ENCODE measurements at places on chromosomes 11 and 22. TPM values are rescaled to one million over a fixed set of nuclear protein-coding genes. Genes with fewer than 3 reads are reported as not detected.

DNA sequence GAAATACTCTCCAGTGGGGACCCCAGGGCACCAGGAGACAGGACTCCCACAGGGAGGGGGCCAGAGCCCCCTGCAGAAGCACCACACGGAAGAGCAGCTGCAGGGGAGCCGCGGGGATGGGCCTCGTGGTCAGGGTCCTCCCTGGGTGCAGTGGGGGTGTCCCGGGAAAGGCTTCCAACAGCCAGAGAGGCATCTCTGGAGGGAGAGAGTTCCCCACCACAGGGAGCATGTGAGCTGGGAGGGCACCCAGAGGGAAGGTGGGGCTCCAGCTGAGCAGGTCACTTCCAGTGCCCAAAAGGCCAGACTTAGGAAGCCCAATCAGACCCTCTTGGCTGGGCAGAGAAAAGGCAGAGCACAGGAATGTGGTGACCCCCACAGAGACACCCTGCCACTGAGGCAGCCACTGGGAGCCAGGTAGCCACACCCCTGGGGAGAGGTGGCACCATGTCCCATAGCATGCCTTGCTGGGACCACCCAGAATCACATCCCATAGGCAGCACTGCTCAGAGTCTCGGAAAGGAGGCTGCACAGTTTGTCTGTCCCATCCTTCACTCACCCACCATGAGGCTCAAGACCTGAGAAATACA lies 49.9 kb upstream of the LMO1 start:
- peaks cover 5% of the 10 kb centered on the region for H3K27me3 ChIP-seq
- H3K4me3 ChIP-seq: no peak overlapping the region
- no peaks in the 10 kb centered on the region for H3K36me3 ChIP-seq
- H3K27ac ChIP-seq: no peak overlapping the region
- no peaks in the 10 kb centered on the region for H3K4me1 ChIP-seq

GRCh38 chr11:64880240-64881001 lies 2.0 kb upstream of the EHD1 start:
- no peaks in the 10 kb centered on the region for H3K36me3 ChIP-seq
- H3K4me3 ChIP-seq: no peak overlapping the region
- H3K27me3 ChIP-seq: no peaks in the 10 kb centered on the region
- H3K4me1 ChIP-seq: peaks cover 41% of the 10 kb centered on the region

GRCh38 chr22:32874976-32875375 lies 73.5 kb downstream of the TIMP3 start:
- no peak overlapping the region for H3K27ac ChIP-seq
- H3K27me3 ChIP-seq: peaks cover 9% of the 10 kb centered on the region
- no peak overlapping the region for H3K4me3 ChIP-seq
- no peak for DNase-seq

- peak overlapping the region; percentile 99 for H3K4me3 ChIP-seq
- DNase-seq: peak; percentile 90
- peak overlapping the region; percentile 37 for H3K27ac ChIP-seq
- H3K27me3 ChIP-seq: no peaks in the 10 kb centered on the region
- H3K4me1 ChIP-seq: peaks cover 12% of the 10 kb centered on the region
Observed at GRCh38 chr22:41799486-41800347, 762 bp upstream of the CCDC134 start.

GRCh38 chr11:12581923-12582322 lies 92.3 kb upstream of the TEAD1 start:
- H3K4me1 ChIP-seq: peaks cover 11% of the 10 kb centered on the region
- peak overlapping the region; percentile 66 for H3K27ac ChIP-seq
- DNase-seq: peak; percentile 82
- no peaks in the 10 kb centered on the region for H3K27me3 ChIP-seq
- no peak overlapping the region for H3K4me3 ChIP-seq

DNA sequence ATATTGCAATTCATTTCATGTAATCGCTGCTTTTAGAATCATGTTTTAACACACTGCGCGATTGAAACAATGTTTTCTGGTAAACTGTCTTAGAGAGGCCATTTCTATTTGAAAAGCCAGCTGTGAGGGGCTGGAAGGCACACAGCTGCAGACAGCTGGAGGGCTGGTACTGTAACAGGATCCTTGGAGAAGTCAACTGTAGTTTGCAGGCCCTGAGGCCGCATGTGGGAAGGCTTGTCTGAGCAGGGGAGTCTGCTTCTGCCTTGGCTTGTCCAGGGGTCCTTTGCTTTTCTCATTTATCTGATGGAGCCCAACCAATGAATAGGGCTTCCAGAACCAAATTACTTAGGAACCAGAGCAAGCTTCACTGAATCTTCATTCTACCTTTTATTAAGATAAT lies 313.5 kb downstream of the BLID start:
- no peak overlapping the region for H3K4me3 ChIP-seq
- H3K27me3 ChIP-seq: no peaks in the 10 kb centered on the region
- H3K27ac ChIP-seq: no peak overlapping the region
- no peak for DNase-seq

GRCh38 chr11:90176069-90176468 lies 41.6 kb downstream of the NAALAD2 start:
- no peaks in the 10 kb centered on the region for H3K4me1 ChIP-seq
- no peaks in the 10 kb centered on the region for H3K27me3 ChIP-seq
- no peak for DNase-seq
- H3K4me3 ChIP-seq: no peak overlapping the region
- no peak overlapping the region for H3K27ac ChIP-seq

DNA sequence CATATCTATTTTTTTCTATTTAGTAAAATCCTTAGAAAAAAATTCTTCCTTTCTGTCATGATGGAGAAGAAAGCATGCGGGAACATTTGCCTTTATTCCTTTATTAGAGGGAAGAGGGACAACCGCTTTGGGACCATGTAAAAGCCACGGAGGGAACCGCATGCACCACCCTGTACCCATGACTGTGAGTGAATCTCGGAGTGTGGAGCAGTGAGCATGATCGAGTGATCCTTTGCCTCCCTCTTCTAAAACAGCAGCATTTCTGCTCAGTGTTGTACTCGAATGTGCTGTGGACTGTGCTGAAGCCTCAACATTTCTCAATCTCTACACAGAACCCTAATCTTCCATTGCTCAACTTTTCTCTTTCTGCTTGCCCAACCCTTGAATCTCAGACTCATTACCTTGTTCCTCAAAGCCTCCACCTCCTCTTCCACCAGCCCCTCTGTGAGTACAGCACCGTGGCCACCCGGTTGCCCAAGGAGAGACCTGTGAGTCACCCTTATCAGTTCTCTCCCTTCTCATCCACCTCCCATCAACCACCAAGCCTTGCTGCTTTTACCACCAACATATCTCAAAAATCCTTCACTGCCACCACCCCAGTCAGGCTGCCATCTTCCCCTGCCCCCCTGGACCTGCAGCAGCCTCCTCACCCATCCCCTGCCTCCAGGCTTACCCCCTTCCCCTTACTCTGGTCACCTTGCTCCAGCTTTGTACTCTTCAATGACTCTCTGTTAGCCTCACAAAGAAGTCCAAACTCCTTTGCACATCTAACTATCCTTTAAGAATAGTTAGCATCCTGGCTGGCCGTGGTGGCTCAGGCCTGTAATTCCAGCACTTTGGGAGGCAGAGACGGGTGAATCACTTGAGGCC lies 103.1 kb downstream of the NAT10 start:
- DNase-seq: peak; percentile 52
- no peak overlapping the region for H3K27ac ChIP-seq
- no peak overlapping the region for H3K4me3 ChIP-seq
- H3K27me3 ChIP-seq: no peaks in the 10 kb centered on the region

DNA sequence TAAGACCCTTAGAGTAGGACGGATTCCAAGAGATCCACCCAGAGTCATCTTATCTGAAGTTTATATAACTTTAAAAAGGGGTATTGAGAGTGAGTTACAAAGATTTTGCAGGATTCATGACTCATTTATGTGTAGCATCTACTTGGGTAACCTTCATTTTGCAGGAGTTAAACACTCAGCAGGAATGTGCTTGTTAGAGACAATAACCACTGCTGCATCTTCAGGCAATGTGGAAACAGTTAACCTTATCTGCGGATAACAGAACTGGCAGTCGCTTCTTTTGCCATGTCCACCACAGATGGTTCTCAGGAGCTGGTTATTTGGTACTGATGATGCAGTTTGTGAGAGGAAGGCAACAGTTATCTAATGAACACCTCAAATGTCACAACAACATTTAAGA lies 417.9 kb upstream of the DDI1 start:
- no peaks in the 10 kb centered on the region for H3K36me3 ChIP-seq
- no peak overlapping the region for H3K27ac ChIP-seq
- H3K4me1 ChIP-seq: peaks cover 12% of the 10 kb centered on the region
- DNase-seq: peak; percentile 3

- DNase-seq: no peak
- H3K27me3 ChIP-seq: no peaks in the 10 kb centered on the region
- H3K4me1 ChIP-seq: no peaks in the 10 kb centered on the region
- no peaks in the 10 kb centered on the region for H3K36me3 ChIP-seq
- H3K27ac ChIP-seq: no peak overlapping the region
Observed at GRCh38 chr11:133898770-133899115, 53.4 kb upstream of the SPATA19 start.

GRCh38 chr11:44361813-44362212 lies 51.9 kb upstream of the ALX4 start:
- H3K27ac ChIP-seq: no peak overlapping the region
- no peak overlapping the region for H3K4me3 ChIP-seq

DNA sequence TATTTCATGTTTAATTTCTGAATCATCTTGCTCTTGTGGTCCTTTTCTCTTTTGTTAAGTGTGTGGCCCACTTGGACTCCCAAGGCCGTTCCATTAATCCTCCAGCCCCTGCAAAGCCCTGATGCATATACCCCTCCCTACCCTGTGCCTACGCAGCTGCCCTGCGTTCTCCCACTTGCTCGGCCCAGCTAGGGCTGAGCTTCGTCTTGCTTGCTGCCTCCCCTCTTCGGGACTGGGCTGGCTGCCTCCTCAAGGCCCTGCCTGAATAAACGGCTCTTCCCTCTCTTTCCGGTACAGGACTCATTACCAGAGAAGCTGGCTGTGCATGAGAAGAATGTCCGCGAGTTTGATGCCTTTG lies 28.5 kb downstream of the ARHGAP1 start:
- H3K4me3 ChIP-seq: no peak overlapping the region
- no peak for DNase-seq
- H3K27me3 ChIP-seq: no peaks in the 10 kb centered on the region
- H3K36me3 ChIP-seq: peaks cover 59% of the 10 kb centered on the region
- H3K27ac ChIP-seq: no peak overlapping the region

DNA sequence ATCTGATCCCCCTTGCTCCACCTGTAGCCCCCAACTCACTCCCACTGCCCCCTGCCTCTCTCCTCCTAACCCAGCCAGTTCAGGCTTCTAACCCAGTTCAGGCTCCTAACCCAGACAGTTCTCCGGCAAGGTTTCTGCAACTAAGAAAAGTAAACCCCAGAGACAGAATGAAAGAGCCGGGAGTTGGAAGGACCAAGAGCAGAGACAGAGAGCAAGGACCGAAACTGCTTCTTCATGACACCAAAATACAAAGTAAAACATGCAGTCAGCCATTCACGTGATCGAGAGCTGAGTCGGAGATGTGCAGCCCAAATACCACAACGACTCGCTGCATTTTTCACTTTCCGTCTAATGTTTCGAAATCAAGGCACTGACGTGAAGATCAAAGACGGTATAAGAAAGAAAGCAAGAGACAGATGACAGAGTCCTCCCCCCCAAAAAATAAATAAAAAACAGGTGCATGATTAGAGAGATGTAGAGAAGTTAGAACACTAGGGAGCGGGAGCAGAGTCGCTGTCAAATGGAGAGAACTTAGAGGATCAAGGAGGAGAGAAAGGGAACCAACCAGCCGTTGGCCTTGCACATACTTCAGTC lies 884 bp downstream of the IL10RA start:
- peaks cover 26% of the 10 kb centered on the region for H3K27me3 ChIP-seq
- no peak for DNase-seq
- H3K27ac ChIP-seq: no peak overlapping the region
- H3K36me3 ChIP-seq: no peaks in the 10 kb centered on the region
- no peak overlapping the region for H3K4me3 ChIP-seq

DNA sequence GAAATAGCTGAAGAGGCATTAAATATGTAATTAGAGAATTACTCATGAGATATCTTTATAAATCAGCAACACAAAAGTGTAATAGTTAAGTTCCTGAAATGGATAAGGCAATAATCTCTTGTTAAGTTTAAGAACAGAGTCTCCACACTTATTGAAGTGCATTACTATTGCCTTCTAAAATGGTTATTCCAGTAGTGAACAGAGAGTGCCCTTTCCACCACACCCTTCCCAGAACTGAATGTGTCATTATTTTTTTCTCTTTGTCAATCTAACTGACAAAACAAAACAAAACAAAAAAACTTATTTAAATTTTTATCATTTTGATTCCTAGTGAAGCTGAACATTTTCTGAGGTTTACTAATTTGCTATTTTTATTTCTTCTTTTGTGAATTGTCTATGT lies 9.2 kb upstream of the PRRG4 start:
- no peak overlapping the region for H3K27ac ChIP-seq
- H3K4me1 ChIP-seq: peaks cover 3% of the 10 kb centered on the region
- H3K36me3 ChIP-seq: no peaks in the 10 kb centered on the region
- no peak overlapping the region for H3K4me3 ChIP-seq
- no peaks in the 10 kb centered on the region for H3K27me3 ChIP-seq

GRCh38 chr11:96052921-96053651 lies 129.2 kb upstream of the MTMR2 start:
- H3K4me3 ChIP-seq: no peak overlapping the region
- H3K27ac ChIP-seq: peak overlapping the region; percentile 47
- peaks cover 67% of the 10 kb centered on the region for H3K4me1 ChIP-seq
- H3K36me3 ChIP-seq: no peaks in the 10 kb centered on the region

Gene DRD4
- not detected for total RNA-seq

Gene LRRC75B
- total RNA-seq: 5.1 TPM

Gene EMID1
- 0.29 TPM for total RNA-seq

Gene GLYAT
- total RNA-seq: not detected

Gene KBTBD3
- total RNA-seq: 4.3 TPM

Gene TMEM191C
- 0.59 TPM for total RNA-seq

Gene OR51A7
- not detected for total RNA-seq

Gene TOP3B
- total RNA-seq: 27.9 TPM

Gene MSANTD4
- total RNA-seq: 35.4 TPM

Gene MS4A6A
- total RNA-seq: not detected

Gene HOATZ
- total RNA-seq: not detected

Gene RNF26
- 5.0 TPM for total RNA-seq
